ENCODE measurements at places on chromosomes 2 and 18. TPM values are rescaled to one million over a fixed set of nuclear protein-coding genes. Genes with fewer than 3 reads are reported as not detected.

- DNase-seq, result no peak
Measured at GRCh38 chr18:26723981-26724380, 141.5 kb downstream of the AQP4 start.

DNA sequence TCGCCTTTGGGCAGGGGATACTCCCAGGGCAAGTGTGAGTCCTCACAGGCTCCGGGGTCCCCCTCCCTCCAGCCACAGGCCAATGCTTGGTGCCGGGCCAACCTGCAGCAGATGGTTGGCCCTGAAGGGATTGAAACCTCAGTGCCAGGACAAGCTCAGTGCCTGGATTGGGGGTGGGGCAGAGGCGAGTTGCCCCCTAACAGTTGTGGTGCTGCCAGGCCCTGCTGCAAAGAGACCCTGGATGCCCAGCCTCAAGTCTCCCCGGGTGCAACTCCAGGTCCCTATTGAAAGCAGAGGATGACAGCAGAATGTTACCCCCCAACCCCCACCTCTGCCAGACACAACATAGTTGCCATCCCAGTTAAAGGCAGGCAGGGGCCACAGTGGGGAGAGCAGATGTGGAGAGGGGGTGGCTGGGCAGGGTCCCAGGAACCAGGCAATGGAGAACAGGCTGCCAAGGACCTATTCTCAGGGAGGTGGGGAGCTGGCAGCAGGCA, 9.5 kb upstream of the RNF103 start:
- DNase-seq, result no peak

DNA sequence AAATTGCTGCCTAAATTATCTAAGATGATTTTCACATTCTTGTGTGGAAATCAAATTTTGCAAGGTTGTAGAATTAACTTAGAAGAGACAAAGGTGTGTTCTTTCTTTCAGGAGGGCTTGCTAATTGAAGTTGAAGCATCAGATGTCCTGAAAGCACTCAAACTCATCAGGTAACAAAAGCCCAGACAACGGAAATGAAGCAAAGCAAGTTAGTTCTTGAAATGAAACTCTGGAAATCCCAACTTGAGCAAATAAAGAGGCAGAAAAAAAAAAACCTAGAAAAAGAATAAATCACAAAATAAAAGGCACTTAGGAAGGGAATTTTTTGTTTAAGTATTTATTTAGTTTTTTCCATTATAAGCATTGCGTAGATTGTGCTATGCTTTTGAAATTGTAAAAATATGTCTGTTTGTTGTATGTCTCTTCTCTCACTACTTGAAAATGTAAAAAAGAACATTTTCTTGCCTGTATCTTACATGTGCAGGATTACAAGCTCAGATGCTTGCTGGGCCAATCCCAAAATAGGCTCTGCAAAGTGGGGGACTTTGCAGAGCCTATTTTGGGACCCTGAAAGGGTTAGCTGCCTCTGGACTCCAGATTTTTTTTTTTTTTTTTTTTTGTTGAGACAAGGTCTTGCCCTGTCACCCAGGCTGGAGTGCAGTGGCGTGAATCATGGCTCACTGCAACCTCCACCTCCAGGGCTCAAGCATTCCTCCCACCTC, 46.7 kb downstream of the FAM161A start:
- no peak for DNase-seq

DNA sequence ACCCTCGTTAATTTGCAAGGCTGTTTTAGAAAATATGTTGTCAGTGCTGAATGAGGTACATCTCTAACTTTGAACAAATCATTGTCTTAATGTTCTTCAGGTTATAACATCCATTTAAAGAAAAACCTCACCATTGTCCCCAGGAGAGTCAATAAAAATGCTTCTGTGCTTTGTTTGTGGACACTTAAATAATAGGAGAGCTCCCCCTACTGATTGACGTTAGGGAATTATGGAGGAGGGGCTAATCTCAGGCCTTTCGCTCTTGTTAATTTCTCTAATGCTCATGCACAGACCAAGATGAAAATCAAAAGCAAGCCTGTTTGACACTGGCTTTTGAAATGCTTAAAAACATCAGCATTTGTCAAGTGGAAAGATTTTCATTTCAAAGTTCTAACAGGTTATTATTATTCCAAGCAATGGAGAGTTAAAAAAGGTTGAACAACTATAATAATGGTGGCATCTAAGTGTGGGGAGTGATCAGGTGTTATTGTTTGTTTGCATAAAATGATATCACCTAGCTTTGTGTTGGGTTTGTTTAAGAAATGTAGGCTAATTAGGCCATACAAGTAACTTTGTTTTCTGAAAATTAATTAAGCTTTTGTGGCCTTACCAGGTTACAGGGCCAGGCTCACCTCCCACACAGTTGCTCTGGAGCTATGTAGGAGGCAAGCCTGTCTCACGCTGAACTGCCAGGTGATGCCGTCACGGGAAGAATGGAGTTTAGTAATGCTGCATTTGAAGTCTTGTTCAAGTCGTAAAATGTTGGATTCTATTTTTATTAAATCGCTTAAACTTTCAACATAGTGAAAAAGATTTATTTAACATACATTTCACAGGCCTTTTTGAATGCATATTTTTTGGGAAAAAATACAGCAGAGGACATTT, 51.7 kb upstream of the SMIM21 start:
- no peak for DNase-seq

GRCh38 chr18:79684787-79685186, 5.2 kb downstream of the CTDP1 start:
- DNase-seq, result no peak

DNA sequence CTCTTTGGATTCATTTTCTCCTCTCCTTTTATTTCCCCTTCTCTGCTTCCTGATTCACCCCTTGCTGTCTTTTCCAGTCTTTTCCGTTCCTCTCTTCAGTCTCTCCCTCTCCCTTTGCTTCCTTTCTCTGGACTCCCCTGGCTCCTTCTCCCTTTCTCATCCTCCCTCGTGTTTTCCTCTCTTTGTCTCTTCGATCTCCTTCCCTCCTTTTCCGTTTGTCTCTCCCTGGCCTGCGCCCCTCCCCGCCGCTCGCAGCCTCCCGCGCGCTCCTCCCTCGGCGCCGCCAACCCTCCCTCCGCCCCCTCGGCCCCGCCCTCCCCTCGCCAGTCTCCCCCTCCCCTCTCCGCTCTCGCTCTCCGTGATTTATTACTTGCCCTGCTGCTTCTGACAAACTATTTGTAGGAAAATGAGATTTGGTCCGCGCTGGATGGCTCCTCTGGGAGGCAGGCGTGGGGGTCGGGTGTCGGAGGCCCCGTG, 46.0 kb upstream of the PAX8 start:
- DNase-seq, result peak; percentile 67

GRCh38 chr2:13227578-13227977, 510.8 kb downstream of the TRIB2 start:
- DNase-seq, result no peak

- peak; percentile 15 for DNase-seq
Measured at GRCh38 chr2:235541838-235542549, 48.2 kb downstream of the AGAP1 start.

DNA sequence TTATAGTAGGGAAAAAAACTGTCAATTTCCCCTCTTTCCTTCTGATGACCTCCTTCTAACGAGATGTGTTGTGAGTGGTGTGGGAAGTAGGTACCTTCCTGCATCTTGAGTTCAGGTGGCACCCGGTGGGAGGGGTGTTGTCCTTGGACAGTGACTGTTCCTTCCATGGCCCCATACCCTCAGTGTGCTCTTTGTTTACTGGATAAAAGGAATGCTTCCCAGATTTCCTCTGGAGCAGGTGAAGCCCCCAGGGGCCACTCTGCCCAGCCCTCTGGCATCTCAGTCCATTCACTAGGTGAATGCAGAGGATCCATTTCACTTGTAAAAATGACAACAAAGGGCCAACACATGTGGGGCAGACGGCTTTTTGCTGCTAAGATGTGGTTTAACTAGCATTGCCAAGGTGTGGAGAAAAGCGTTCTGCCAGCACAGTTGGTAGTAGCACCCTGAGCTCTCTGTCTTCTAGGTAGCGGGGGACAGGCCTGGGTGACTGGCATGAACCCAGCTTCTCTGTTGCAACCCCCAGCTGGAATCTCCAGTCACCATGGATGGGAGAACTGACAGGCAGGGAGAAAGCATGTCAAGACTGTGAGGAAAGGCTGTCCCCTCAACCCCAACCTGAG, 6.9 kb downstream of the GDF7 start:
- DNase-seq, result no peak

DNA sequence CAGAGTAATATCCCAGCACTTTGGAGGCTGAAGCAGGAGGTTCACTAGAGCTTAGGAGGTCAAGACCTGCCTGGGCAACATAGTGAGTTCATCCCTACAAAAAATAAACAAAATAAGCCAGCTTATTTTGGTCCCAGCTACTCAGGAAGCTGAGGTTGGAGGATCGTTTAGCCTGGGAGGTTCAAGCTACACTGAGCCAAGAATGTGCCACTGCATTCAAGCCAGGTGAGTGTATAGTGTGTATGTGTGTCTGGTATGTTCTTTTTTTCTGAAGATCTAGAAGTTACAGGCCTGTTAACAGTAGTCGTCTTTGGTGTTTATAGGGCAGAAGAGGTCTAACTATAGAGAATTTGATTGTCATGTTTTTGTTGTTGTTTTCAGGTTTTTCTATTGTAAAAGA, 40.2 kb downstream of the ZC3H15 start:
- DNase-seq, result no peak

- DNase-seq, result no peak
Measured at GRCh38 chr18:31592506-31593157, 955 bp downstream of the TTR start.

- DNase-seq, result no peak
Measured at GRCh38 chr2:60837123-60837522, 44.3 kb upstream of the REL start.

DNA sequence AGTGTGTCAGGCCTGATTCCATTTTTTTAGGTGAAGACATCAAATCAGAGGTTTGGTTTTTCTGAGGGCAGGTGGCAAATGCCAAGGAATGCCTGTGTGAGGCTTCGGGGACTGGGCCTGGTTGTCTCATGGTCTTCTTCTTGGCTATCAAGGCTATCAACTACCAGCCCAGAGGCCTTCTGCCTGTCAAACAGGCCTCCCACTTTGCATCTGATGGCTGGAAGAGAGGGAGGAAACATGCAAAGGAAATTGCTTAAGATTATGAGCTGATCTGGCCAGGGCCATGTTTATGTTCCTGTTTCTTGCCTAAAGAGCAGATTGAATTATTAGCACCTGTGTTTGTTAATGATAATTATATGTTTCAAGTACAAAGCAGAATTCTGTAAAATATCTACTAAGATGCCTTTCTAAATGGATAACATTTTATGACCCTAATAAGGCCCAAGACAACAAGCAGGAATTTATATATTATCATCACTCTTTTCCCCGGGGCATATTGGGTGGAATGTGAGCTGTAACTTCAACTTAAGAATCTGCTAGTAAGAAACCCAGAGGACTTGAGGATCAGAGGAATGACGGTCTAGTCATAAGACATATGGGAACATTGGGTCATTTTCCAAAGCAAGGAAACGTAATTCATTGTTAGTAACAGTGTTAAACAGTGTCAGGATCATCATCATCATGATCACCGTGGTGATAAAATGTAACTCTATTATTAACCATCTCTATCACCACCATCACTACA, 123.2 kb downstream of the LYPD6B start:
- no peak for DNase-seq

- DNase-seq, result no peak
Measured at GRCh38 chr2:236746833-236747232, 177.2 kb downstream of the ACKR3 start.

DNA sequence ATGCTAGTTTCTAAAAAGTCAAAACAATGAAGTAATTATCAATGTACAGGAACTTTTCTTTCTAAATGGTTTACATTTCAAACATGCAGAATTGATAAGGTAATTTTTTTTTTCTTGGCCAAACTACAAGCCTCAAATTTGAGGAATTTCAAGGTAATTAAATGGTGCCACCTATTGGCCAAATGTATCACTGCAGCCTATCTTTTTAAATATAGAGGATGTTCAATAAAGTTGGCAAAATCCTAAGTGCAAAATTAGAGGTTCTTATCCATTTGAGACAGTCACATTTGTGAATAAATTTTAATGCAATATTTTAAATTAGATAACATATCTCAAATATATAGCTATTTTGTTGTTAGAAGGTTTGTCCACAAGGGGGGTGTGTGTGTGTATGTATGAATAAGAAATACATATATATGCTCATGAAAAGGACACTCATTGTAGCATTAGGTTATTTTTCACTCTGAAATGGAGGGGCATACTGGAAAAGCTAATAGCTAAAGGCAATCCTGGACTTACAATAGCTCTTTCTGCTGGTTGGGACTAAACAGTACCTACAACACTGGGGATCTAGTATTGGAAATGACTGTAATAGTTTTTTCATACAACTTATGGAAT, 26.2 kb downstream of the MMADHC start:
- no peak for DNase-seq

DNA sequence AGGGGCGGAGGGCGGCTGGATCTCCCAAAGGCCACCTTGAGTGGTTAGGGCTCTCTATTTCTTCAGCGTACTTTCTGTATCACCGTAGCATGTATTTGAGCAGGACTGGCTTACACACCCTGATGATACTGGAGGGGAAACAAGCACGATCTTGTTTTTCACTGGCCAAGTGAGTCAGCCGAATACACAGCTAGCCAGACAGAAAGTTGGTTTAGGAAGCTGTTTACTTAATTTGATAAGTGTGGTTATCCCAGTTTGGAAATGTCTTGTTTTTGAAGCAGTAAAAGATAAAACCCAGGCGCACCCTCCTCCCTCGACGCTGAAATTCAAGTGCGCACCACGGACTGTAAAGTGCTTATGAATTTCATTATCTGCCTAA, 582 bp downstream of the RIOK3 start:
- DNase-seq, result no peak

DNA sequence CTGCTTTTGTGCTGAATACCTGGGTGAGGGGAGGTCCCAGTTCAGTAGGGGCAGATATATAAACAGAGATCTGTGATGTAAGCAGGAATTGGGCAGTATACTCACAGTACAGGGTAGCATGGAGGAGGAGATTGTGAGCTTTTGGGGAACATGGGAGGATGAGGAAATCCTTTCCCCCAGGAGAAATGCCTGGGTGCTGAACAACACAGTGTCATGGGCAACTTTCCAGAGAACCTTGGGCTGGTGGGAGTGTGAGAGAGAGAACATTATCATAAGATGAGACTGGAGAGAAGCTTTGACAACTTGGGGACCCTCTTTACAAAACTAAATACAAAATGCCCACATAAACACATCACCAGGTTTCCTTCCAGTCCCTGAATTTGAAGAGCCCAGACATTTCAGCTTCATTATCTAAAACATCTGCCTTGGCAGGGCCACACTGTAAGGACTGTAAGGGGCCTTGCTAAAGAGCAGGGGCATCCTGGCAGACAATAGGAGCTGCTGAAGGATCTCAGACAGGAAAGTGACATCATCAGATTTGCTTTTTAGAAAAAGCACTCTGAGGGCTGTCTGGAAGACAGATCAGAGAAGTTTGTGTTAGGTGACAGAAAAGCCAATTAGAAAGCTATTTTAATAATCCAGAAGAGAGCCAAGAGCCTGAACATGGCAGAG, 303.1 kb upstream of the FBXO11 start:
- no peak for DNase-seq

The VWC2L gene
- total RNA-seq, result not detected

The SERPINB13 gene
- not detected for total RNA-seq

The RAX gene
- total RNA-seq, result not detected

The LAMA1 gene
- total RNA-seq, result 2.0 TPM

The SMPD4 gene
- 40.4 TPM for total RNA-seq

The ZNF532 gene
- total RNA-seq, result 167 TPM

The ELOA2 gene
- not detected for total RNA-seq

The ZC3H6 gene
- 37.7 TPM for total RNA-seq

The SOWAHC gene
- total RNA-seq, result 30.9 TPM

The PCBP1 gene
- 285 TPM for total RNA-seq

The PTH2R gene
- total RNA-seq, result 0.45 TPM

The KIF3C gene
- total RNA-seq, result 56.6 TPM

The CCT7 gene
- total RNA-seq, result 194 TPM

The ZNF804A gene
- 0.13 TPM for total RNA-seq
